ENCODE measurements at places on chromosomes 4 and X.

DNA sequence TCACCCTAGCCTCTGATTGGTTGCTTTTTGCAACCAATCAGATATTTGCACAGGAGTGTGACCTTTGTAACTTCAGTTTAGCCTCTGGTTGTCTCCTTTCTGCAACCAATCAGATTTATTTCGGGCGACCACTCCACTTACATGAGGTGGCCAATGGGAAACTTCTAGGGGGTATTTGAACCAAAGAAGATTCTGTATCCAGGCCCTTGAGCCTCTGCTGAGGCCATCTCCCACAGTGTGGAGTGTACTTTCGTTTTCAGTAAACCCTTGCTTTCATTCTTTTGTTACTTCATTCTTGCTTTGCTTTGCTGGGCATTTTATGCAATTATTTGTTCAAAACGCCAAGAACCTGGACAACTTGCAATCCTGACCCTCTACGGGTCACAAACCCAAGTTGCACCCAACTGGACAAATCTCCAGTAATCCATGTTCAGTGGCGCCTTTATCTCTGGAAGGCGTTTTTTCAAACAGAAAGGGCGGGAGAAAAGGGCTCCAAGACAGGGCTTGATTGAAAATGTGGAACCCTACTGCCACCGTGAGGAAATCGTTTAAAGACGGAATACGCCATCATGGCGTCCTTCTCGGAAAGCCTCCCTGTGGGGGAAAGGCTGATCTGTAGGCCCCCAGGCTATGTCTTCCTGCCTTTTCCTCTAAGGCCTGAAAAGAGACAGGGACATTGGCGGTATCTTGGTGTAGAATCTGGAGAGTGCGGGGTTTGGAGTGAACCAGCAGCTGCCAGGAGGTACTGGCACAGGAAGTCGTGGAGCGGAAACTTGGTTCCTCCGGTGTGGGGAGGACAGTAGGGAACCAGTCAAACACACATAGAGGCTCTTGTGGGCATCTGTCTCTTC, 184.6 kb downstream of the OR13H1 start:
- no peak for DNase-seq

DNA sequence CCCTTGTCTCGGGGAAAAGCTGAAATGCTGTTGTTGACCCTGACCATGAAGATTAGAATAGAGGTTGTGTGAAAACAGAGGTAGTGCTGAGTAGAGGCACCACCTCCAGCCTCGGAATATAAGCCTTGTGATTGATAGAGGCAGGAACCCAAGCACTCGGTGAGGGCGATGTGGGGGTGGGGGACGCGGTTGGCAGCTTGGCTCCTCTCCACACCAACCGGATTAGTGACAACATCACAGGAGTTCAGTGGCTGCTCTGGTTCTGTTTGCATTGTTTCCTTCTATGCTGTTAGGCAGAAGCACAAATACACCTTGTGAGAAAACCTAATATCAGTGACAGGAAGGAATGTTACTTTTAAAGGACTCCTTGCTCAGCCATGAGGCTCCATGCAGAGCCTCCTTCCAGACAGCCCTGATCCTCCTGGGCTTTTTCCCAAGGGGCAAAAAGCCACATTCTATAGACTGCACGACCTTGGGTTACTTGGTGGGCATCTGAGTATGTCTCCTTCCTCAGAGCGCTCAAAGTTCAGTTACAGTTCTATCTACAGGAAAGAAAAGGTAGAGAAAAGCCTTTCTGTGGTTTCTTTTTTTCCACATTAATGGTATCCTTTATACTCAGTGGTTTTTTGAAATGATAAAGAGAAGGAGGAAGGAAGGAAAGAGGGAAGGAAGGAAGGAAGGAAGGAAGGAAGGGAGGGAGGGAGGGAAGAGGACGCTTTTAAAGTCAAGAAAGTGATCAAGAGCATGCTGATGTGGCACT, 150.4 kb upstream of the NOCT start:
- no peak for DNase-seq

GRCh38 chr4:146176891-146177290, 1.4 kb downstream of the LSM6 start:
- DNase-seq: no peak

DNA sequence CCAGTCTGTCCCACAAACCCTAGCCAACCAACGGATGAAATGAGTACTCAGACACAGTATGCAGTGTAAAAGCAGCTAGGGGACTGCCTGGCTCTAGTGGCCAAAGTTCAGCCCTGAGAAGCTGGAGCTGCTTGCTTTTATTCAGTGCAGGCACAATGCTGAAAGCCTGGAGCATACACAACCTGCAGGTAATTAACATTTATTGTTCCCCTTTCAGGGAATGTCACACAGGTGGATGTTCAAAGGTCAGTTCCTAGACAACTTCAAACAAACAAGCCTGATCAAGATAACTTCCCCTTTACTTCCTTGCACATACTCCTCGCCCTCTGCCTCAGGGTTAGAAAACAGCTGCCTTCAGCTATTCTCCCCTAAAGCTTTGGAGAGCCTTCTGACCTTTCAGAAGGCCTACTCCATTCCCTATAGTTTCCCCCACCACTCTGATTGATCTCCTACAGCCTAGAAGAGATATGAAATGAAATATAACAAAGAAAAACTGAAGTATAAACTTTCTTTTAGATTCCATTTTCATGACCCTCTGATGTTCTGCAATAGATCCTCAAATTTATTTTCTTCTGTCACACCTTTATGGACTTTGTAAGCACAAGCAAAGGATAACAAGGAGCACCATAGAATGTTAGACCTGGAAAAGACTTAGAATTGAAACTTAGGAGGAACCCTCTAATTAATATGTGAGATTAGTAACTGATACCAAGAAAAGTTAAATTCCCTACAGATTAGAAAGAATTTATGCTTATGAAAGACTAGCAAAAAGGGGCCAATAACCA, 6.8 kb upstream of the DCAF8L1 start:
- DNase-seq: no peak

- no peak for DNase-seq
Measured at GRCh38 chr4:168633496-168633895, 136.6 kb downstream of the PALLD start.
